ENCODE measurements at places on chromosomes 1 and 21. TPM values are rescaled to one million over a fixed set of nuclear protein-coding genes. Genes with fewer than 3 reads are reported as not detected.

AMY1B gene
- total RNA-seq: not detected

NLRP3 gene
- total RNA-seq: 3.4 TPM

SERTAD4 gene
- total RNA-seq: 1.3 TPM

EPHA8 gene
- total RNA-seq: not detected

RIMS3 gene
- 0.33 TPM for total RNA-seq

Measured in subcutaneous adipose tissue (tissue), 4 donors.